ENCODE measurements at places on chromosomes 5 and 9. TPM values are rescaled to one million over a fixed set of nuclear protein-coding genes. Genes with fewer than 3 reads are reported as not detected.

DNA sequence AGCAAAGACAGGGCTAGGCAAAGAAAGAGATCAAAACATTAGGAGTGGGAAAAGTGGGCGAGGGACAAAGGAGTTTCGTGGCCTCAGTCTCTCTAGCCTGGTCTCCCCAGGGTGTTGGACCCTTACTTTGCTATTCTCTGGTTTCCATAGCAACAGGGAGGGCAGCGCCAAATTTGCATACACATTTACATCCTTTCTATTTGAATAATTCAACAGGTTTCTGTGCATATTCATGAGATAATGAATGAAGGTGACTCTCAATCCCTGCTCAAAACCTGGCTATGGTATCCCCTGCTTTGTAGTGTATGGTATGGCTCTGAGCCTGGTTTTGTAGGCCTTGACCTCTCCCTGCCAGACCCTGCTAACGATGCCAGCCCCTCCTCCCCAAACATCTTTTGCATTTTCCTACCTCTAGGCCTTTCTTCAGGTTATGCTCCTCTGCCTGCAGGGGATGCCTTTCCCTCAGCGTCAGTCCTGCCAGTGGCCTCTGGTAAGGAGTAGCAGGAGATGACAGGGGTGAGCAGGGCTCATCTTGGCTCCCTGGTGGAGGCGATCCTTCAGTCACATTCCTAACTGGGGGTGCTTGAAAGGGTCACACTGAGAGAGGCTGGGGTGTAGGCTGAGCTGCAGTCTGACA, 9.8 kb downstream of the RPP25L start:
- DNase-seq: no peak

GRCh38 chr9:112168197-112168596, 6.9 kb downstream of the SUSD1 start:
- DNase-seq: no peak

DNA sequence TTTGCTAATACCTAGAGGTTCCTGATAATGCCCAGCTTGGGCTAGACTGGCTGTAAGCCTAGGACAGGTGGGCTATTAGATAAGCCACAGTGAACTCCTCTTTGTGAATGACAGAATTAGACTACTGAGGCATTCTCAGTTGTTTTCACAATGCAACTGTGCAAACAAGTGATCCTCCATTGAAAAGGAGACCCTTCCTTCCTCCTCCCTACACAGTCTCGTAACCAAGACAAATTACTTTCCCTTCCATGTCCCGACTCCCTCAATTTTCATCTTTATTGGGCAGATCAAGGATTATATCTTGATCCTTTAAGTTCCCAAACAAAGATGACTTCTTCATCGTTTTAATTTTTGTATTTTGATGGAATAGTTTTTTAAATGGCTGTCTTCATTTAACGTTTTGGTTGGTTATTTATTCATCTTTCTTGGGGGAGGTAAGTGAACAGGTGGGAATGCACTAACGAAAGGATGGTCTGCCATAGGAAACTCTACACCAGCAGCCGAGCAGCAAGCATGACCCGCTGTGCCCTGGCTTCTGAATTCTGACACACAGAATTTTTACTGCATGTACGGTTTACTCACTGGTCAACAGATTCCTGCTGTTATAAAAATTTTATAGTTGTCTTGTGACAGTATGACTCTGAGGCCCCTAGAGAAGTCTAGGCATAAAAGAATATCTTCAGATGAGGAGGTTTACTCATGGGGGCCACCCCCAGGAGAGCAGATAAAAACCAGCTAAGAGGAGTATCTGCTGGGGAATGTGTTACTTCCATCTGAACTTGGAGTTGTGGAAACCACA, 137.5 kb upstream of the TUT7 start:
- no peak for DNase-seq

DNA sequence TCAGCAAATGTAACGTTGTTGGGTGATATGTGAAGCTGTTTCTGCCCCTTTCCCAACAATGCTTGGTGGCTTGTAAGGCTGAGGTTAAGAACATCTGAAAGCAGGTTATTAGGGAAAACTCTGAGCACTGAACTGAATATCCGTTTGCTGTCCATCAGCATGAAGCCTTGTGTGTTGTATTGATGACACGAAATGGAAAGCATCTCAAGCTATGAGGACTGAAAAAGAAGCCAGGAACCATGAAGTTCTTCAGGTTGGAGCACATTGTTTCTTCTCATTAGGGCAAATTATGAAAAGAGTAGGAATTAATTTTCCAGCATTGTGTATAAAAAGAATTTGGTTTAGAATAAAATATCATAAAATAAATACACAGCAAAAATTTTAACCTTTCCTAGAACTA, 106.8 kb downstream of the IZUMO3 start:
- DNase-seq: no peak

DNA sequence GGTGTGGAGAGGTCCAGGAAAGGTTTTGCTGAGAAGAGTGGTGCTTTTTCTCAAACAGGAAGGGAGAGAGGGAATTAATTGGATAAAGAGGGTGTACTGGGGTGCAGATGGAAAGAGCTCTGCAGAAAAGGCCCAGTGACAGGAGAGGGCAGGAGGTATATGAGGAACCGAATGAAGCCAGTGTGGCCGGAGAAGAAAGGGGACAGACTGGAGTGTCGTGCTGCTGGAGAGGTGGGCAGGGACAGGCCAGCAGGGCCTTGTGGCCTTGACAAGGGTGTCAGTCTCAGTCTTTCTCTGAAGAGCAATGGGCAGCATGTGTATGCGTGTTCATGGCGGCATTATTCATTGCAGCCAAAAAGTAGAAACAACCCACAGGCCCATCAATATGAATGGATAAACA, 48.1 kb downstream of the ARHGEF37 start:
- DNase-seq: no peak

DNA sequence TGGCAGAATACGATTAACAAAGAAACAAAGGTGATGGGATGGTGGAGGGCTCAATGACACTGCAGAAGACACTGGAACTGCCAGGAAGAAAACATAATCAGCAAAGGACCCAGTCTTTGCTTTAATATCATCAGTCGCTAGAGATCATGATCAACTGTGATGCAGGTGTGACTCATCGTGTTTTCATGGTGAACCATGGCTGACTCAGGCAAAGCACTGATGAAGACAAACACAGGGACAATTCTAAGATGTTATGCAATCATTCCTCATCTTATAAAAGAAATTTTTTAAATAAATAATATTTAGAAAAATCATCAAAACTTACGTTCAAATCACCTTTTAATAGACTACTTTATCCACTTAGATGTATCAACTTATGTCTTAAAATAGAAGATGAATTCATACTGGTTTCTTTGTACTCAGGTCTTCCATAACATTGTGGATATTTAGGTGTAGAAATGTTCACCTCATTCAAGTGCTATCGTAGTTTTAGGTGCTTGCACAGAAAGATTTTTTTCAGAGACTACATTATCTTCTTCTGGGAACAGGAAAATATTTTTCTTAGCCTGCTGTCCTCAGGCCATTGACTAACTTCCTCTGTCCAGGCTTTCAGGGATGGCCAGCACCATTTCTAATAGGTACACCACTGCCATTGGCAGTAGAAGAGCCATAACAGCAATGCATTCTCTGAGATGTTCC, 673.4 kb upstream of the MEF2C start:
- no peak for DNase-seq

GRCh38 chr5:172886974-172887501, 53.0 kb downstream of the ERGIC1 start:
- DNase-seq: no peak

GRCh38 chr9:131635892-131636291, 90.6 kb downstream of the PRRT1B start:
- DNase-seq: no peak

GRCh38 chr5:18113721-18114120, 479.5 kb downstream of the TAF11L14 start:
- DNase-seq: no peak

DNA sequence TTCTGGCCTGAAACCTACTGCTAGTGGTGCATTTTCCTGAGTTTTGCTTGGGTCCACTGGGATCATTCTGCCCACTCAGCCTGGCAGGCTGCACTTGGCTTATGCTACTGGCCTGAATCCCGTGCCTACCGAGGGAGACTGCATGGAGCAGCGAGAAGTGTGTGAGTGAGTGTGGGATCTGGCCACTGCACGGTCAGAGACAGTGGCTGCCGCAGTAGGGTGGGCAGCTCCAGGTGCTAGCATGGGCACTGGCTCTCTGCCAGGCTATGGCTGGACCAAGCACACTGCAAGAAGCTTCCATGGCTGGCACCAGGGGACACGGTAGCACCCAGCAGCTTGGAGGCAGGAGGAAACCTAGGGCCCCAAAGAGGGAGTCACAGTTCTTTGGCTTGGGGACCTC, 1058.7 kb upstream of the ACO1 start:
- DNase-seq: no peak

DNA sequence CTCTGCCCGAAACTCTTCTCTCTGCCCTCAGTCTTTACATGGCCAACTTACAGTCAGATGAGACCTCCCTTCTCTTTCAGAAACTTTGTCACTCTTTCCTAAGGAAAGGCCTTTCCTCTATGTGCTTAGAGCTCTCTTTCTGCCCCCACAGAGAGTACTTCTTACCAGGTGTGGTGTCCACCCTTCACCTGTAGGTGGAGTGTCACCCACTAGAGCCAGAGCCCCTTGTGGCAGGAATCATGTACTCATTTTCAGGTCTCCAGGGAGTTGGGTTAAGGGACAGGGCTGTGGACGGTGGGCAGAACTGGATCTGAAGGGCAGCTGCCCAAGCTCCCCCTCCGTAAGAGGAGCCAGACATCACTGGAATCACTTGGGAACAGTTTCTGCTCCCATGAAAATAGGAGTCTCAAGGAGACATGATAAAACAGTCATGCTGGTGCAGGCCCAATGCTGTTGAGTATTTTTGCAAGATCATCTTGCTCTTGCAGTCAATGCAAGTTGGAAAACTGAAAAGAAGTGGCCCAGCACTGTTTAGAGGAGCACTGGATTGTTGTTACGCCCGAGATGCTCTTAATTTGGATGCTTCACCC, 436.7 kb downstream of the ZSWIM6 start:
- no peak for DNase-seq

- no peak for DNase-seq
Measured at GRCh38 chr9:2639786-2640185, 18.2 kb downstream of the VLDLR start.

- no peak for DNase-seq
Measured at GRCh38 chr9:105295986-105296385, 51.5 kb downstream of the SLC44A1 start.

GRCh38 chr5:153276151-153276550, 214.3 kb upstream of the GRIA1 start:
- DNase-seq: no peak

GRCh38 chr9:134252084-134252830, 74.0 kb upstream of the RXRA start:
- no peak for DNase-seq

DNA sequence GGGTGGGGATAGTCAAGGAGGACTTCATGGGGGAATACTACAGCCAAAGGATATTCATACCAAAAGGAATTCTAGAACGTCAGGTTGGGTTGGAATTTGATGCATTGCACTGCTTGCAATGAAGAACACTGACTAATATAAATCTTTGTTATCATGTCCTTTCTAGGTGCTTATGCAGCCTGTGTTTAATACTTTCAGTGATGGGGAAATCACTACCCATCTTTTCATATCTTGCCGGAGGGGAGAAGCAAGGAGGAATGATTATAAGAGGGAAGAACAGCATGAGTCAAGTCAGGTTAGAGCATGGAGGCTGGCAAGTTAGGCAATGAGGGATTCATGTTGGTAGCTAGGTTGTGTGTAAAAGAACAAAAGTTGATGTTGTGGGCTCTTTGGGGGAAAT, 5.1 kb upstream of the CCDC69 start:
- no peak for DNase-seq

- DNase-seq: no peak
Measured at GRCh38 chr9:15308511-15308910, 1.5 kb upstream of the TTC39B start.

- DNase-seq: no peak
Measured at GRCh38 chr9:128764361-128764760, 7.4 kb downstream of the ZER1 start.

GRCh38 chr9:13615660-13616490, 336.4 kb upstream of the MPDZ start:
- DNase-seq: no peak

The TMEM203 gene
- total RNA-seq: 21.4 TPM

The IFNA2 gene
- not detected for total RNA-seq

The TTC39B gene
- total RNA-seq: 28.7 TPM

The PCDHA11 gene
- not detected for total RNA-seq

The RANBP3L gene
- not detected for total RNA-seq

The SEC16A gene
- 74.7 TPM for total RNA-seq

Measured in T-helper 17 cell (primary cell).